Left lobe of liver (tissue), 2 donors: ENCODE measurements at places on chromosomes 7 and 10. TPM values are rescaled to one million over a fixed set of nuclear protein-coding genes. Genes with fewer than 3 reads are reported as not detected.

- DNase-seq: no peak
These were observed 25.2 kb downstream of the NHLRC2 start for GRCh38 chr10:113879691-113880090.

GLUD1 gene
- total RNA-seq: 524 TPM

DNA sequence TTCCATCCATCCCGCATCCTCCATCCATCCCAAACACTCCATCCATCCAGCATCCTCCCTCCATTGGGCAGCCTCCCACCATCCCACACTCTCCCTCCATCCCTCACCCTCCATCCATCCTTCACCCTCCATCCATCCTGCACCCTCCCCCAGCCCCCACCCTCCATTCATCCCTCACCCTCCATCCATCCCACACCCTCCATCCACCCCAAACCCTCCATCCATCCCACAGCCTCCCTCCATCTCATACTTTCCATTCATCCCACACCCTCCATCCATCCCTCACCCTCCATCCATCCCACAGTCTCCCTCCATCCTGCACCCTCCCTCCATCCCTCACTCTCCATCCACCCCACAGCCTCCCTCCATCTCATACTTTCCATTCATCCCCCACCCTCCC is 60.4 kb downstream of the FOXI2 start:
- DNase-seq: no peak

GRCh38 chr7:40694026-40694809 is 559.4 kb downstream of the SUGCT start:
- no peak for DNase-seq

PDE6C gene
- not detected for total RNA-seq

- DNase-seq: no peak
These were observed 245.9 kb upstream of the RHOBTB1 start for GRCh38 chr10:61189912-61190311.

GRCh38 chr10:19250546-19250945 is 201.9 kb downstream of the MALRD1 start:
- DNase-seq: no peak

- DNase-seq: no peak
These were observed 781.6 kb upstream of the PHF14 start for GRCh38 chr7:10192074-10192473.

GRCh38 chr7:148245381-148245780 is 345.2 kb upstream of the C7orf33 start:
- no peak for DNase-seq

- DNase-seq: no peak
These were observed 1.6 kb downstream of the FAM204A start for GRCh38 chr10:118340486-118340885.

DNA sequence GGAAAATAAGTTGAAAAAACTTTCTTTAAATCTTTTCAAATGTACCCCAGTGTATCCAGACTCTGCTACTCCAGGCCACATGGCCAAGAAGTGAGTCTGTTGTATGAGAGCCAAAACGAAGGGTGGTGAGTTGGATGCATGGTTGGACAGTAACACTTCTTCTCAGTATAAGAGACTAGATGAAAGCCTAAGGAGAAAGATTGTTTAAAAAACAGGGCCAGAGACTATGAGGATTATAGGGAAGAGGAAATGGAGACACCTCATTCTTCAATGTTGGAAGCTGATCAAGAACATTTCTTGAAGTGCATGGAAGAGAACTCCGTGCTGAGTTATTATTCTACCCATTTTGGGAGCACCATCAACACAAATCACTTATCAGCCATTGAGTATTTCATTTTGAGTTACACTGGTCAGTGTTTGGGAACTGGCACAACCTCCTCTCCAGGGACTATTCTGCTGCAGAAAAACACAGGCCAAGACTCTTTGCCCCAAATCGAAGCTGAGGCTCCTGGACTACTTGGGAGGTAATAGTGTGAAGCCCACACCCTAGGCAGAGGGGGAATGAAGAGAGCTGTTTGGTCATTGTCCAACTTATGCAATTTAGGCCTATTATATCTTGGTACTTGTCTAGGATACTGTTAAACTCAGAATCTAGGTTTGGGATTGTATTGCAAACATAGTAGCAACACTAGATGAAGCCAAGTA is 123.0 kb upstream of the SEC61G start:
- no peak for DNase-seq

DNA sequence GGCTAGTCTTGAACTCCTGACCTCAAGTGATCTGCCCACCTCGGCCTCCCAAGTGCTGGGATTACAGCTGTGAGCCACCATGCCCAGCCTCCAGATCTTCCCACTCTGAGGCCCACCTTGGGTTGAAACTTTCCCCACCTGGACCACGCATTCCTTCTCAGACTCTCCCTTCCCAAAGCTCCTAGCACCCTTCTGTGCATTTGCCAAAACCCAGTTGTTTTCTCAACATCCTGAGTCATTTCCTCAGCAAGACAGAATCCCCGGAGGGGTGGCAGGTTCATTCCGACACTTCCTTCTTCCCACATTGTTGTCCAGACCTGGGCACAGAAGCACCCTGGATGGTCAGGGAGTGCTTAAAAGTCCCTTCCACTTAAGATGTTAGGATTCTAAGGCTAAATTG is 28.9 kb downstream of the BAG3 start:
- DNase-seq: no peak

GNG11 gene
- total RNA-seq: 1.6 TPM

GRCh38 chr7:2019461-2019710 is 213.4 kb downstream of the MAD1L1 start:
- no peak for DNase-seq

GRCh38 chr7:140456551-140457051 is 22.7 kb downstream of the MKRN1 start:
- no peak for DNase-seq

GATA3 gene
- 0.88 TPM for total RNA-seq

DNA sequence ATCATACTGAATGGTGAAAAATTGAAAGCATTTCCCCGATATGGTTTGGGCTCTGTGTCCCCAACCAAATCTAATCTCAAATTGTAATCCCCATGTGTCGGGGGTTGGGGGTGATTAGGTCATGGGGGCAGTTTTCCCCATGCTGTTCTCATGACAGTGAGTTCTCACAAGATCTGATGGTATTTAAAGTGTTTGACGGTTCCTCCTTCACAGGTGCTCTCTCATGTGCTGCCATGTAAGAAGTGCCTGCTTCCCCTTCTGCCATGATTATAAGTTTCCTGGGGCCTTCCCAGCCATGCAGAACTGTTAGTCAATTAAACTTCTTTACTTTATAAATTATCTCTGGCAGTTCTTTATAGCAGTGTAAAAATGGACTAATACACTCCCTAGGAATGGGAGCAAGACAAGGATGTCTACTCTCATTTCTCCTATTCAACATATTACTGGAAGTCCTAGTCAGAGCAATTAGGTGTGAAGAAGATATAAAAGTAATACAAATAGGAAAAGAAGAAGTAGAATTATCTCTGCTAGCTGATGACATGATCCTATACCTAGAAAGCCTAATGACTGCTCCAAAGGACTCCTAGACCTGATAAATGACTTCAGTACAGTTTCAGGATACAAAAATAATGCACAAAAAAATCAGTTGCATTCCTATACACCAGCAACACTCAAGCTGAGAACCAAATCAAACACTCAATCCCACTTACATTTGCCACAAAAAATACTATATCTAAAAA is 260.6 kb downstream of the RNLS start:
- no peak for DNase-seq

GRCh38 chr7:130938661-130939060 is 204.7 kb upstream of the KLF14 start:
- DNase-seq: no peak

PUS7 gene
- total RNA-seq: 4.9 TPM

CYP3A7 gene
- 17.5 TPM for total RNA-seq

GRCh38 chr7:148379677-148380076 is 210.9 kb upstream of the C7orf33 start:
- DNase-seq: no peak

- DNase-seq: no peak
These were observed 1086.9 kb downstream of the NRG3 start for GRCh38 chr10:82961864-82962263.

PAX4 gene
- total RNA-seq: not detected

- no peak for DNase-seq
These were observed 9.7 kb upstream of the GDF10 start for GRCh38 chr10:47290338-47290737.

IKZF1 gene
- 2.8 TPM for total RNA-seq

GRCh38 chr10:124611738-124612137 is 132.4 kb downstream of the FAM53B start:
- no peak for DNase-seq

DNA sequence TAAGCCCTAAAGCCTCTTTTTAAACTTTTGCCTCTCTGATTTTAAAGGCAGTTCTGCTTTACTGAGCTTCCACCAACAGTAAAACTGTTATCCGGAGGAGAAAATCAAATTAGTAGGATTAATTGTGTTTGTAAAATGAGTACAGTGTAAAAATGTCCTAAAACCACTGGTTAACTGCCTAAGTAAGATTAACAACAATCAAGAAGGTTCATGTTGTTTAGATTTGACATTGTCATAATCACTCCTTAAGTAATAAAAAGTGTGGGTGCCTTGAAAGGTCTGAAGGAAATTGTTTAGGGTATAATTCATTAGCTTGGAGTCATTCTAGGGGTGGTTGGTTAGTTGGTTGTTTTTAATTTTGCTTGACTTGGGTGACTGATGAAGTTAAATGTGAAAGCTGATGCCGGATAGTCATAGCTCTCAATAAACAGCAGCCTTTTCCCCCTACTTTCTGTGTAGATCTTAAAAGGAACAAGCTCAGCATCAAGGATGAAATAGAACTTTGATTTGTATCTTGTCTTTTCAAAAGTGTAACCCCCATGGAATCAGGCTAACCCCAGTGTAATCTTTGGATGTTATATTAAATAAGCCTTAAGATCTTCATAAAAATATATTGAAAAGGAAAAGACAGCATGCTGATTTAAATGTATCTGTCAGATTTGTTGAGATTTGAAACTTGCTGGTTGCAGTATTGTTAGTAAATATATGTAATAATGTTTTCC is 148.3 kb downstream of the ARID5B start:
- no peak for DNase-seq

DNA sequence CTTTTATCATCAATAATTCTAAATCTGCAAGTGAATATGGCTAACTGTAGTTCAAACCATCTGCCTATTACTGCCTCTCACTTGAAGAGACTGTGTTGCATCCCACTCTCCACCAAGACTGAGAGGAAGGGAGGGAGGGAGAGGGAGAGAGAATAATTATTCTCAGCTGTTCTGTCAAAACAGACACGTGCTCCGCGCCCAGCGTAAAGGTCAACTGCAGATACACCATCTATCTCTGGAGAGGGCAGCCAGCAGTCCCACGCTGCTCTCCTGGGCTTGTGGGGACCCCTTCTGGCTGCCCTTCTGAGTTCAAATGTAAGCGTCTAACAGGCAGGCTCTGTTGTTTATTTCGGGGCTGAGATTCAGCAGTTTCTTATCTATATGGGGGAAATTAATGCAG is 625.5 kb upstream of the GALNT17 start:
- DNase-seq: peak; percentile 48

- no peak for DNase-seq
These were observed 35.6 kb upstream of the FAM13C start for GRCh38 chr10:59397961-59398360.

DNA sequence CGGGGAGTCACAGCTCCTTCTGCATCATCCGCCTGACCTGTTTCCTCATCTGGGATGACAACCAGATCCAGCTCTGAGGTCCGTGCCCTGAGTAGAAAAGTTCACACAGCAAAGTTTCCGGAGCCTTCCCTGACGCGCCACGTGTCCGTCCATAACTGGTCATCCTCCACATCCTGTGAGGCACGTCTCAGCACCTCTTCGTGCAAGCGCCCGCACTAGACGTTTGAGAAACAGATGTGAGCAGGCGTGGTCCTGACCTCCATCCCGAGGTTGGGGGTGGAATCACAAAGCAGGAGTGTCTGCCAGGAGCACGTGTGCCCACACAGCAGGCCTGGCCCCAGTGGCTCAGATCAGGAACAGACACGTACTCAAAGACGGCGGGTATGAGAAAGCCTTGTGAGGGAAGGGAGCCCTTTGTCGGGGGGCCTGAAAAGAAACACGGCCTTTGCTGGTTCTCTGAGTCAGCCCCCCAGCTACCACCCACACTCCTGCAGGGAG is 520.8 kb downstream of the DNAJB6 start:
- DNase-seq: no peak

GRCh38 chr7:50308532-50309385 is 4.2 kb downstream of the IKZF1 start:
- no peak for DNase-seq

LEP gene
- total RNA-seq: not detected
